ENCODE measurements at places on chromosomes 3 and 15.

DNA sequence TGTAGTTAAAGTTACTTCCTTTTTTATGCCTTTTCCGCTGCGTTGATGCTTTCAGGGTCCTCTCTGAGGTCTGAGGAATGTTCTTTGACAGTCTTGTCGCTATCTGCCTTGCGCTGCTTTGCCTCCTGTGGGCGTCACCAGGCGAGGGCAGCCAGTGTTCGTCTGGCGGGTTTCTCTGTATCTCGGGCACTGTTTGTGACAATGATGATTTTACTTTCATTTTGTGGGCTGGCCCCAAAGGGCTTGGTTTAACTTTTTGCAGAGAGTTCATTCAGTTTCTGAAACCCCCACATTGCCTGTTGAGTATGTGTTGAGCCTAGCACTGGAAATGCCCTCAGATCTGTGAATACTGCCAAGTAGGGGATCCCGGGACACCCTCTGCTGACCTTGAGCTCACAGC, 24.6 kb upstream of the SACM1L start:
- DNase-seq, result peak; percentile 60

- no peak for DNase-seq
These were observed 662.8 kb upstream of the CCDC54 start for GRCh38 chr3:106714400-106714799.

- DNase-seq, result no peak
These were observed 65.0 kb downstream of the CCNL1 start for GRCh38 chr3:157094751-157095480.

- no peak for DNase-seq
These were observed 83.6 kb downstream of the COL6A5 start for GRCh38 chr3:130428871-130429712.

DNA sequence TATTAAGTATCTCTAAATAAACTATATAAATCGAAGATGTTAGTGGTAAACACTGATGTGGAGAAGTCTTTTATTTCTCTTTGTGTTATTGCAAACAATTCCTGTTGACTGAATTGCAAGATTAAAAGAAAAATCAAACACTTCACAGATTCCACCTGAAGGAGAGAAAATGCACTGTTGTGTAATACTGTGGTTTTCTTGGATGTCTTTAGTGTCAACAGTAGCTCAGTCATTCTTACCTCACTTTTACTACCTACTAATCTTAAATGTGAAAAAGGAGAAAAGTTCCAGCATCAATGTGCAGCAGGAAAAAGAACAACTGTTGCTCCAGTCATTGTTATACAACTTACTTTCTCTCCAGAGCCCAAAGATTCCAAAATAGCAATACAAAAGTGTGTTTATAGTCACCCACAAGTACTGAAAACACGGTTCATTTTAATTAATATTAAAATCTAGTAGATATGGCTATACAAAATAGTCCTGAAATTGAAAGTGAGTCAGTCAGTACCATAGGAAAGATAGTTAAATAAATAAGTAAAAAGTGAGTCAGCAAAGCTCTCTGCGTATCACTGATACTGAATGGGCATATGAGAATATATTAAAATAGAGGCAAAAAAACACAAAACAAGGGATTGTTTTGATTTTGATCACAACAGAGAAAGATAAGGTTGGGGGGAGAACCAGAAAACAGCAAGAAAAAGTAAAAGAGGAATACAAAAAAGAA, 90.5 kb upstream of the CSPG5 start:
- DNase-seq, result no peak

- no peak for DNase-seq
These were observed 21.0 kb upstream of the FGD5 start for GRCh38 chr3:14797731-14798130.

GRCh38 chr15:70088887-70089691, 8.6 kb downstream of the TLE3 start:
- DNase-seq, result no peak

DNA sequence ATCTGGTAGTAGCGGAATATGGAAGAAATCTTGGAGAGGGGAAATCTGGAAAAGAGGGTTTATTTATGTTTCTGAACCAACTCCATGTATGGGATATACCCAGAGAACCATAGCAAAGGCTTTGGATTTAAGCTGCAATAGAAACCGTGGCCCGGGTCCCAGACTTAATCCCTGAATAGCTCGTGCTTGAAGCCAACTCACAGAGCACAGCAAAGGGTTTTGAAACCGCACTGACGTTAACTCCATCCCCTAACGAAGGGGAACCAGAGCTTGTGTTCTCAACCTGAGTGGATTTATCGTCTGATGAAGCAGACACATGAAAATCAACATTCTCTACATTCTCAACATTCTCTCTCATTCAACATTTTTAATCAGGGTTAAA, 154.6 kb downstream of the APBA2 start:
- DNase-seq, result no peak

- no peak for DNase-seq
These were observed 274.8 kb upstream of the TRIM42 start for GRCh38 chr3:140403079-140403478.

- no peak for DNase-seq
These were observed 2.6 kb downstream of the MAP2K1 start for GRCh38 chr15:66389098-66389858.

DNA sequence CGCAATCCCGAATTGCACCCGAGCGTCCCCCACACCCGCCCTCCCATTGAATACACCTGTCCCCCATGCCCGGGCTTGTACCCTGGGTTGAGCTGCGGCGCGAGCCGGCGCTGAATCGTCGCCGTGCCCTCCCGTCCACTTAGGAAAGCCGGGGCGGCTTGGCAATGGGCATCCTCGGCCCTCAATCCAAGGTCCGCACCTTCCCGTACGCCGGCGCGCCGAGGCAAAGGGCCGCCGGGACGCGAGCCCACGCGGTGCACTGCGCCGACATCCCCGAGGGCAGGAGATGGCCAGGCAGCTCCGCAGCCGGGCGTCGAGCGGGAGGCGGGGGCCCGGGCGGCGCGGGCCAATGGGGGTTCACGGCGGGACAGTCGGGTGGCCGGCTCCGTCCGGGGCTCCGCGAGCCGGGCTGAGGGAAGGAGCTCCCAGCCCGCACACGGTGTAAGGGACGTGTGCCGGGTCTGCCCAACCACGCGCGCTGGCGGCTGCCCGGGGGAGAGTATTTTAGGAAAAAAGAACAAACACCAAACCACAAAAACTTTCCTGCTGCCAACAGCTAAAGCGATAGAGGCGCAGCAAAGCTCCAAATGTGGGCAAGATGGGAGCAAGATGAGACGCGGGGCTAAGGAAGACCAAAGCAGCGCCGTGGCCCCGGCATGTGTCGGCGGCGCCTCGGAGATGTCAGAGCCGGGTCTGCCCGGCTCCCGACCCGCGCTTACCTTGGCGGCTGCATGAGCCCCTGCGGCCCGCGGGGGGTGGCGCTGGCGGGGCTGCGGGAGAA, 621 bp downstream of the RGMA start:
- DNase-seq, result no peak

DNA sequence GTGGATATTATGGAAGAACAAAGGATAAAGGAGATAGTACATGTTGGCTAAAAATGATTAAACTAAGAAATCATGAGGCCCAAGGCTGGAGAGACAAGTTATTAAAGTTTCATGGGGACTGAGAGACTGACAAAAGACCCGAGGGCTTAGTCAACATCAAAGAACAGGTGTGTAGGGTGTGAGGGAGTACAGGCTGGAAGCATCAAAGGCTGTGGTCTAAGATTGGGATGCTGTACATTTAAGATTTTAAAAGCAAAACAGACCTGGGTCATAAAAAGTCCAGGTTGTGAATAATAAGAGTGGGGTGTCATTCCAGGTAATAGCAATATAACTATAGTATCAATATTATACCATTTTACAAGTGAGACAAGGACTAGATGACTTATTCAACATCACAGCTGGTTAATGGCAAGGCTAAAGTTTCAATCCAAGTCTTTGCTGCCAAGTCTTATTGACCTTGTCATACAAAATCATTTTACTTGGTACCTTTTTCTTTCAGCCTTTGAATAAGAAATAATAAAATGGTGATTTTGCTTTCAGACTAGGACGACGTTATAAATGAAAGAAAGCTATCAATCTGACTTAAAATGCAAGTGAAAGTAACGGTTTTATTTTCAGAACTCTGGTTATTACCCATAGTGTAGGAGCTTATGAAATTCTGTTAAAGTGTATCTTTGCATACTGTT, 211.6 kb downstream of the TNIK start:
- no peak for DNase-seq

DNA sequence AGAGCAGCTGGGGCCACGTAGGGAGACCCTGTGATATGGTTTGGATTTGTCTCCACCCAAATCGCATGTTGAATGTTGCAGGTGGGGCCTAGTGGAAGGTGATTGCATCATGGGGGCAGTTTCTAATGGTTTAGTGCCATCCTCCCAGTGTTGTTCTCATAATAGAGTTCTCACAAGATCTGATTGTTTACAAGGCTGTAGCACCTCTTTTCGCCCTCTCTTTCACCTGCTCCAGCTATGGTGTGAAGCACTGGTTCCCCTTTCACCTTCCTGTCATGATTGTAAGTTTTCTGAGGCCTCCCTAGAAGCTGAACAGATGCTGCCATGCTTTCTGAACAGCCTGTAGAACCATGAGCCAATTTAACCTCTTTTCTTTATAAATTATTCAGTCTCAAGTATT, 198.9 kb upstream of the CBLB start:
- no peak for DNase-seq

- DNase-seq, result no peak
These were observed 20.5 kb downstream of the EXOSC7 start for GRCh38 chr3:44996556-44996969.

DNA sequence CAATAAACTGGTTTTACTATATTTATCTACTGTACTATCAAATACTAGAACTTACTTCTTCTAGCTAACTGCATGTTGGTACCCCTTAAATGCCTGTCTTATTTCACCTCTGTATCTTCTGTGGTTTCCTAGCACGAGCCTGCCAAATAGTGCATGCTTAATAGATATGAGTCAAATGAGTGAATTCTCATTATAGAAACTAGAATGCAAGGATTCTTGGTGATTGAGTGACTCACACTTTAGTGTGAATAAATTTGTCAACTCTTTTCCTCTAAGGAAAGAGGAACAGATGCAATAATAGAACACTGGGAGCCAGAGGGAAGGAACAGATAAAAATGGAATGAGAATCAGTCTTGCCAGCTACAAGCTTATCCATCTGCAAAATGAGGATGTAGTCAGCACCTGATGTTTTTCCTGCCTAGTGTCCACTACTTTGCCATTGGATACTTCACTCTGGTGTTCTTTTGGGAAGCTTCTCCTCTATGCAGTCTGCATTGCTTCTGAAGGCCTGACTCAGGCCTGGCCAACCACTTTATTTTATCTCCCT, 189.1 kb upstream of the CADPS start:
- no peak for DNase-seq

DNA sequence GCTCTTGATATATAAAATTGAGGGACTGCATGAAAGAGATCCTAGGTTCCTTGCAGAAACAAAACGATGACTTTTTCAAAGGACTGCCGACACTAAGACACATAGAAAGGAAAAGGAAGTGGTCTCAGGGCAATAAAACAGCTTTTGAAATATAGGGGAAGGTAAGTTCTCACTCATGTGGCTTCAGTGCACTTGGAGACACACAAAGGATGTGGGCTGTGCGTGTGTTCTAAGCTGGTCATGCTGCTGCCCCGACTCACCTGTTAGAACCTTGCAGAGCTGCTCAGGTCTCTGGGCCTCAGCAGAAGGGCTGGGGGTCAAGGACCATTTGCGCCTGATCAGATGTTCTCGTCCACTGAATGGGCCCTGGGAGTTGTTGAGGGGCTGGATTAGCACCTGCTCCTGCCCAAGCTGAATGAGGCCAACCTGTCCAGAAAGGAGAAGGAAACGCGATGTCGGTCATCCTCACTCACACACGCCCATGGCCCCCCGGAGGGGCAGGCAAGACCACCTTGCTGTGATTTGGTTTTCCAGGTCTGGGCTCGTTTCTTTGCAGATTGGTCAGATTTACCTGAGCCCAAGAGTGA, 11.1 kb downstream of the ADAMTS17 start:
- no peak for DNase-seq

- no peak for DNase-seq
These were observed 286.4 kb downstream of the ZIC4 start for GRCh38 chr3:147119989-147120388.

GRCh38 chr3:162015856-162016255, 519.2 kb downstream of the OTOL1 start:
- DNase-seq, result no peak

GRCh38 chr3:110311541-110311940, 760.1 kb upstream of the NECTIN3 start:
- DNase-seq, result no peak

GRCh38 chr3:193049935-193050334, 132.3 kb upstream of the MB21D2 start:
- DNase-seq, result no peak

DNA sequence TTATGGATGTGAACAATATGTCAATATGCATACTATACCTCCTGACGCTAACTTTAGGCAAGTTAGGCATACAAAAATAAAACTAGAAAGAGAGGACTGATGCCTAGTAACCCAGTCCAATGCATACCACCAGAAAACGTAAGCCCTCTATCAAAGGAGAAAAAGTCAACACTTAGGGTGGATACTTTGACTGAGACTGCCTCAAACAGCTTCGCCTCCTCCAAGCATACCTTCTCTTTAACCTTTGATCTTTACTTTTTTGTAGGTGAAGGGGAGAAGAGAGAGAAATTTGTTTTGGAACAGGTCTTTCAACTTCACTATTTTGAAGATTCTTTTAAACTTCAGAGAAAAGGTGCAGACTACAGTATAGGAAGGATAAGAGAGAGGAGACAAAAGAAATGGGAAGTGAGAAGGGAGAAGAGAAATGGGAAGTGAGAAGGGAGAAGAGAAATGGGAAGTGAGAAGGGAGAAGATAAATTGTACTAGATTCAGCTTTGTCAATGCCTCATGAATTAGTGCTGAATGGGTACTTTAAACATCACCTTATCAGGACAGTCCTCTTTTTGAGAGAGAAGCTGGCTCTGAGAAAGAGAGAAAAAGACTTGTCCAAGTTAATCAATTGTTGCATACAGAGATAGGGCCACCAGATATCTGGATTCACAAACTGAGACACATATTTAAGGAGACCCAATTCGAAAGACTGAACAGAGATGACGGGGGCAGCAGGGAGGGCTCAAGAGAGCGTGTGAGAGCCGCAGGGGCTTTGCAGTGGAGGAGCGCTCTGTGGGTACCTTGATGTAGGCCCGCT, 1.0 kb downstream of the P3H2 start:
- no peak for DNase-seq

- no peak for DNase-seq
These were observed 1084.2 kb downstream of the TUSC7 start for GRCh38 chr3:117793622-117794265.

GRCh38 chr3:171442184-171442583, 18.0 kb downstream of the TNIK start:
- no peak for DNase-seq

DNA sequence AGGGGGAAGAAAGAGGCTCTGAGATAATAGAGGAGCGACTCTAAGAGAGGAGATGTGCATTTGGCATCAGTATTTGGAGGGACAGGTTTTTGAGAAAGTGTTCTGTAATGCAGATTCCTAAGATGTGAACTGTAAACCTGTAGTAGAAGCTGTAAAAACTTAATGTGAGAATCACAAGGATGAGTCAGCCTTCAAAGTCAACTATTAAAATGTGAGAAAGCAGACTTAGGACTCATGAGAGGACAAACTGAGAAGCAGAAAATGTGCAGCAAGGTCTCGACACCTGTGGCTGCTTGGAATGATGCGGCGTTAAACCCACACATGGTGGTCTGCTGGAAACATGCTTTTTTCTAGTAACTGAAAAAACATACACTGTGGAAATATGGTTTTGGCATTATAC, 36.0 kb downstream of the USP13 start:
- no peak for DNase-seq
